Ammon's horn (tissue), 1 donor: ENCODE measurements at places on chromosomes 2 and 18.

DNA sequence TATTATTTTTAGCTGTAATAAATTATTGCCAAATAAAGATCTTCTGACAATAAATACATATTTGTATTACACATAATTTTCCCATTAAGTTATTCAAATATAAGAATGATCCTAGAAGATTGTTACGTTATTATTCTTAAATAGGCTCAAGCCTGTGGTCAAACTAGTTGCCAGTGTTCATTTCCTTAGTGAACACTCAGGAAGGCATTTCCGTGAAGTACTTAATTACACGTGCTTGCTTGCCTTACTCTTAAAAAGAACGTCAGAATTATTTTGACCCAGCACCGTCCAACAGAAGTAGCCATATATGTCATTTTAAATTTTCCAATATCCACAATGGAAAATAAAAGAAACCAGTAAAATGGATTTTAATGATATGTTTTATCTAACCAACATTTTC is 249.8 kb downstream of the TXNL1 start:
- no peak for DNase-seq

GRCh38 chr2:182324665-182325064 is 102.2 kb downstream of the PDE1A start:
- no peak for DNase-seq

DNA sequence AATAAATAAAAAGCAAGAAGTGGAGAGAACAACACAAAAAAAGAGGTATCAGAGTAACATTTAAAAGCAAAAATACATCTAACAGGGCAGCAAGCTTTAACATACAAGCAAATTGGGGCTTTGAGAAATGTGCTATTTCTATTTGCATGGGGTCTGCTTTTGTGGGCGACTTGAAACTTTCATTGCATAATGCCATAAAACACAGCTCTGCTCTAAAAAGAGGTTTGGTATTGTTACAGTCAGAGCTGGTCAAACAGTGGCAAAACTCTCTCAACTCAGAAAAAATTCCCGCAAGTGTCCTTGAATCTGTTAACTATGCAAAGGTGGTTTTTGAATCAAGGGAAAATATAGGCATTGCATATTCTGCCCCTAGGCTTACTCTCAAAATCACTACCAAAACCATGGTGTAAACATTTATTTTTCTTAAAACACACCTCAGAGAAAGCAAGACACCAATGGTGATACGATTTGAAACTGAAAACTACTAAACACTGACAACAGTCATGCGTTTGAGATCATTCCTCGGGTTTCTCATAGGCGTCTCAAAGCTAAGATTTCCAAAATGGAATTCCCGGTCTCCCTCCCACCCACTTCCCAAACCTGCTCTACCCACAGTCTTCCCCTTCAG is 45.5 kb downstream of the RNF152 start:
- no peak for DNase-seq

DNA sequence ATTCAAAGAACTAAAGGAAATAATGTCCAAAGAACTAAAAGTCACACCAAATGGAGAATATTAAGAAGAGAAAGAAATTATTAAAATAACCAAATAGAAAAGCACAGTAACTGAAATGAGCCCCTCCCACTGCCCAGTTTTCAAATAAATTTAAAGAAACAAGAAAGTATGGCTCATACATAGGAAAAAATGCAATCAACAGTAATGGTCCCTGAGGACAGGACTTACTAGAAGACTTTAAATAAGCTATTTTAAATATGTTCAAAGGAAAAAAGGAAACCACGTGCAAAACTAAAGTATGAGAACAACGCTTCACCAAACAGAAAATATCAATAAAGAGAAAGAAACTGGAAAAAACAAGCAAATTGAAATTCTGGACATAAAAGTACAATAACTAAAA is 58.9 kb downstream of the TMEM131 start:
- DNase-seq: no peak

- DNase-seq: no peak
These were observed 24.9 kb upstream of the ACOXL start for GRCh38 chr2:110707386-110707965.

DNA sequence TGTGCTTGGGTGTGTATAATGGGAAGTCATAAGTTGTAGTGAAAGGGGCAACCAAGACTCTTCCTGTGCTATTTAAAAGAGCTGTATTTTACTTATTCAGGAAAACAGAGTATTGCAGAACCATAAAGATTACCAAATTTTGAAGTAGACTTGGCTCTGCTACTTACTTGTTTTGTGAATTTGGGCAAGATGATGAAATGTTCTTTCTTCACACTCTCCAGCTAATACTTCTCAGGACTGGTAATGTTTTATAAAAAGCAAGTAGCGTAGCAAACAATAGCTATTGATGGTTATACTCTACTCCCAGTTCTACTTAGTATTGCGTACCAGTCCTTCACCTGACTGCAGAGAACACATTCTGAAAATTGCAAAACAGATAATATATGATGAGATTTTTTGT is 374.1 kb downstream of the ARHGAP15 start:
- no peak for DNase-seq

GRCh38 chr2:143891879-143892308 is 628.0 kb downstream of the ZEB2 start:
- no peak for DNase-seq

DNA sequence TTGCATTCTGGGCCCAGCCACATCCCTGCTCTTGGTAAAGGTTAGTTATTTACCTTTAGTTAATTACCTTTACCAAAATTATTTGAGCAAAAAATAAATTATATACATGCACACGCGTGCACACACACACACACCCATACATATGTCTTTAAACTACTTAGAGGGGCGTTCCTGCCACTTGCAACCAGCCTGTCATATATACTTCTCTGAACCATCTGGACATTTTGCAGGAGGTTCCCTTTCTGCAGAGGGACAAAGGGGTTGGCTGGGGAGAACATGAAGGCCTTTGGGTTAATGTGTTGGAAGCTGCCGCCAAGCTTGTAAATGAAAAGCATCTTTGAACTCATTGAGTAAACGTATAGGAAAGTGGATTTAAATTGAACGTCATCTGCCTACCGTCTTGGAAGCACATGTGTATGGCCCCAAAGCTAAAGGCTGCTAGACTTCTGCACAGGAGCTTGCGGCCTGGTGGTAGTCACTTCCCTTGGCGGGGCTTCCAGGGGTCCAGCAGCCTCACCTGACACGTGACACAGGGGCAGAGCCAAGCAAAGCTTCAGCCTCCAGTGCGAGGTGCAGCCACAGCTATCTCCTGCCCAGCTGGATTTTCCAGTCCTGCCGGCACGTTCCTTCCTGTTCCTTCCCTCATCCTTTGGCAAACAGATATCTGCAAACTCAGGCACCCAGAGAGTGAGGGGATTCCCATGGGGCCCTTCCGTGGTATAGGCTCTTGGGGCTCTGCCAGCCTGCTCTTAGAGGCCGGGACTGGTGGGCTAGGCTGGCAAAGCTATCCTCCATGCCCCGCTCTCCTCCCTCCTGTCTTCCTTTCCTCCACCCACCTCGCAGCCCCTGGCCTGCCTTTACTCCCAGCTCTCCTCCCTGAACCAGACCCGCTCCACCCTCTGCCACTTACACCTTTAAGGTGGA is 46.1 kb downstream of the SERTAD2 start:
- no peak for DNase-seq

DNA sequence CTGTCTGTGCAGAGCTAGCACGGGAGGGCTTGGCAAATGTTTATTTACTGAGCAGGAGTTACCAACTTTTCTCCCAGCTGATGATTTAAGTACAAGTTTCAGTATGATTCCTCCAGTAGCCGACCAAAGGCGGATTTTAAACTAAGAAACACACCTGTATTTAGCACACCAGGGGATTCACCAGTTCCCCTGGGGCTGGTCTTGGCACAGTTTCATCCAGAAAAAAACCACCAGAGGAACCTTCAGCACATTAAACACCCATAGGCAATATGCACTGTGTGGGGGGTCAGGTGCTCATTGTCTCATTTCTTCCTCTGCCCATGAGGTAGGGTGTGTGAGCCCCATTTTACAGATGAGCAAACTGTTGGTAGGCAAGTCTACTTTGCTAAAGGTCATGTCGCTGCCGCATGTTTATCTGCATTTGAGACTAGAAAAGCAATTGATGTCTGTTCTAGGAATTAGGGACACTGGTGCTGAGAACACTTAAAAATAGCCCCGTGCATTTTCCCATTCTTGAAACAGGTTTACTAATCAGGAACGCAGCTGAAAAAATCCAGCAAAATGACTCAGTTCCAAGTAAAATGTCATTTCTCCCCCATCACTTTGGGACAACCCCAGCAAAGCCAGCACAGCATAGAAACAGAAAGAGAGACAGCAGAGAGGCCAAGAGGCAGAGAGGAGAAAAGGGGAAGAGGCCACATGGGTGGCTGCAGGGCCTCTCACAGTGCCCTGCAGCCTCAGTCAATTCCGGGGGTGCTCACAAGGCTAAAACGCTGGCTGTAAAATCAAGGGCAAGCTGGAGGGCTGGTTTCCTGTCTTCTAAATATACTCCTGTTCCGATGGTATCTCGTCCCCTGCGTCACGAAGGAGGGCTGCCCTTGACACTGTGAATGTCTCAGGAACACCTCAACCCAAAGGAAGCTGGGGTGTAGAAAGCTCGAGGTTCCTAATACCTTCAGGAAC is 166.8 kb upstream of the ID2 start:
- DNase-seq: peak; percentile 66

DNA sequence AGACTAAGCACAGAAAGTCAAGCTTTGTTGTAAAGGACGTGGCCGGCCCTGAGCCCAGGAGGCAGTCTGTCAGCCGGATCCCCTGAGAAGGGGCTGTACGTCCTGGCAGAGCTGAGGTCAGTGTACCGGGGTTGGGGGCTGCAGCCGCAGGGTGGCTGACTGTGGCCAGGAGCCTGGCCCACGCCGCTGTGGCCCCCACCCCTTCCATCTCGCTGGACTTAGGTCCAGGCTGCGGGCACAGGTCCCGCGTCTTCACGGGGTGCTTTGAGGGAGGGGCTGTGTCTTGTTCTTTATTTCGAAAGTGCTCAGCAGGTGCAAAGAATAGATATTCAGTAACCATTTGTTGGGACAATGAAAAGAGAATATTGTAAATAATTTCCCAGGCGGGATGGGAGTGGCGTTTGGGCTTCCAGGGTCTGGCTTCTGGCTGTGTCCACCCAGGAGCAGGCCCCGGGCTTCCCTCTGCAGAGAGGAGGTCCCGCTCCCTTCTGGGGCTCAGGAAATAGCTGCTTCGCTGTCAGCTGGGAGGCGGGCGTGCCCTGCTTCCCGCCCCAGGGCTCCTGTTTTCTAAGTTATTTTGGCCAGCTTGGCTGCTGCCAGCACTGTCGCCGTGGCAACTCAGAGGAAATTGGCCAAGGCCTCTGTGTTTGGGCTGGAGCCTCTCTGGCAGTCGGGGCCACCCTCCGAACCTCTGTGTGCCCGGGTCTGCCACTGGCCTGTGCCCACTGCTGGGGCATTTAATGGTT is 7.4 kb downstream of the NFATC1 start:
- peak; percentile 79 for DNase-seq

- DNase-seq: no peak
These were observed 82.6 kb downstream of the MAPK4 start for GRCh38 chr18:50642439-50642838.

DNA sequence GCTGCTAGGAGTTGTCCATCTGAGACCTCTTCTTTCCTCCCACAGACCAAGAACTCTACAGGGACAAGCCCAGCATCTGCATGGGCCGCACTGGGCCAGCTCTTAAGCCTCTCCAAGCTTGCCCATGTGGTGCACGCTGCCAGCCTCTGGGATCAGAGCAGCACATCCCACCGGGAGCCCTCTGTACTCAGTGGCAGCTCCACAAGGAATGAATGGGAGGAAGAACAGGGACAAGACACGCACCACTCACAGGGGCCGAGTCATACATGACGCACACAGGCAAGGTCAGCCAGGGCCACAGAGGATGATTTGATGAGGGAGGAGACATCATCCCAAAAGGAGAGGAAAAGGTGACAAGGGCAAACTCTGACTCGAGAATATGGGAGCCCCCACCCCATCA is 268.3 kb downstream of the KLHL29 start:
- DNase-seq: no peak

DNA sequence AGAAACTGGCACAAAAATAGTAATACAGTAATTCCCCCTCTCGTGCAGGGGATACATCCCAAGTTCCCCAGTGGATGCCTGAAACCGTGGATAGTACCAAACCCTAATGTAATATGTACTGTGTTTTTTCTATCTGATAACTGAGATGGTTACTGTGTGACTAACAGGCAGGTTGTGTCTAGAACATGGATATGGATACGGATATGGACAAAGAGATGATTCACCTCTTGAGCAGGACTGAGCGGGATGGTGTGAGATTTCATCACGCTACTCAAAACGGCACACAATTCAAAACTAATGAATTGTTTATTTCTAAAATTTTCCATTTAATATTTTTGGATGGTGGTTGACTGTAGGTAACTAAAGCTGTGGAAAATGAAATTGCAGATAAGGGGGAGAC is 3.4 kb downstream of the MBD1 start:
- DNase-seq: no peak

DNA sequence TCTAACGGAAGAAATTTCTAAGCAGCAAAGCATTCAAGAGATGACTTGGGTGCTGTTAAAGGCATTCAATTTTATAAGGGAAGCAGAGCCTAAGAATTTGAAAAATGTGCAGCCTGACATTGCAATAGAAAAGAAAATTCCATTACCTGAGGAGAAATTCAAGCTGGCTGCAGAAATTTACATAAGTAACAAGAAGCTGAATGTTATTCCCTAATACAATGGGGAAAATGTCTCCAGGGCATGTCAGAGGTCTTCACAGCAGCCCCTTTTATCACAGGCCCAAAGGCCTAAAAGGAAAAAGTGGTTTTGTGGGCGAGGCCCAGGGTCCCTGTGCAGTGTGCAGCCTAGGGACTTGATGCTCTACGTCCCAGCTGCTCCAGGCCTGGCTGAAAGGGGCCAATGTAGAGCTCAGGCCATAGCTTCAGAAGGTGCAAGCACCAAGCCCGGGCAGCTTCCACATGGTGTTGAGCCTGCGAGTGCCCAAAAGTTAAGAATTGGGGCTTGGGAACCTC is 306.7 kb downstream of the RDH14 start:
- DNase-seq: no peak

GRCh38 chr2:1766425-1766824 is 22.1 kb upstream of the PXDN start:
- no peak for DNase-seq

DNA sequence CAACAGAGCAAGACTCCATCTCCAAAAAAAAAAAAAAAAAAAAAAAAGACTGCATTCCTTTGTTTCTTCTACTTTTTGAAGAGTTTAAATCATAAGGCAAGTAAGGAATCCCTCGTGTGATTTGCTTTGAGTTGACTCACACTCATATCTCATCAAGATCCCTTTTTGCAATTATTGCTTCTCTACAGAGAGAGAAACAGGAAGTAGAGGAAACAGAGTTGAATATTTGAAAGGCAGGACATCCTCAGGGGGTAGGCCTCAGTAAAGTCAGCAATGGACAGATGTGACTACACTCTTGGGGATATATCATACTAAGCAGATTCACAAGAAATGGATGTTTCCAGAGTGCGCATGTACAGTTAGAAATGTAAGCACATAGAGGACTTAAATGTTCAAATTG is 11.2 kb upstream of the EFR3B start:
- no peak for DNase-seq

- DNase-seq: peak; percentile 50
These were observed 16.8 kb downstream of the TMEM17 start for GRCh38 chr2:62489162-62489561.

DNA sequence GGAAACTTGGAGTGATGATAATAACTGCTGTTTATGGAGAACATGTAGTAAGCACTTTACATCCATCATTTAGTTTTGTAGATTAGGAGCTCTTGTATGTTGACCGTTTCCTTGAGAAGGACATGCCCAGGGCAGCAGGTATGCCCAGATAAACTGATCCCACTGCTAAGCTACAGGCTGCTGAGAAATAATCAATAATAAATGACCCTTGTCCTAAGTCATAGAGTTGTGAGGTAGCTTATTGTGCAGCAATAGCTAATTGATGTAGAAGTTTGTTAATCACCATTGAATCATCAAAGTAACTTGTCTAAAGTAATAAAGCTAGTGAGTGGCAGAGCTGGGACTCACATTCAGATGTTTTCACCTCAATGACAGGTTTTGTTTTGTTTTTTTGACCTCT is 287.2 kb upstream of the CYRIA start:
- no peak for DNase-seq
